ENCODE measurements at places on chromosomes 5 and 9.

GRCh38 chr5:103472830-103473229 lies 89.8 kb downstream of the NUDT12 start:
- DNase-seq, result no peak

DNA sequence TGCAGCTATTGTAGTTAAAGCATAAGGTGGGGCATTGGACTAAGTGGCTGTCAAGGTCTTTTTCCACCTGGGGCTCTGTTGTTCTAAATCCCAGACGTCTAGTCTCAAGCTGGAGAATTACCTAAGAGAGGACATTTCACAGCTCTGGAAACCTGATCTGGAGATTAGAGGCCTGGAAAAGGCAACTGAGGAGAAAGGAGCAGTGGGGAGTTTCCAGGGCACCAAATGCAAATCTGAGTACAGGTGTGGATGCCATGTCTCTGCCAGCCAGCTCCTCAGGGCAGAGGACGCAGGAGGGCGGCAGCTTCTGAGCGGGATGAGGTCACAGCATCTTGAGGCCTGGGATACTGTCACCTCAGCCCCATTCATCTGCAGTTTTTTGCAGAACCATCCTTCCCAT lies 65.2 kb downstream of the PPARGC1B start:
- DNase-seq, result no peak

DNA sequence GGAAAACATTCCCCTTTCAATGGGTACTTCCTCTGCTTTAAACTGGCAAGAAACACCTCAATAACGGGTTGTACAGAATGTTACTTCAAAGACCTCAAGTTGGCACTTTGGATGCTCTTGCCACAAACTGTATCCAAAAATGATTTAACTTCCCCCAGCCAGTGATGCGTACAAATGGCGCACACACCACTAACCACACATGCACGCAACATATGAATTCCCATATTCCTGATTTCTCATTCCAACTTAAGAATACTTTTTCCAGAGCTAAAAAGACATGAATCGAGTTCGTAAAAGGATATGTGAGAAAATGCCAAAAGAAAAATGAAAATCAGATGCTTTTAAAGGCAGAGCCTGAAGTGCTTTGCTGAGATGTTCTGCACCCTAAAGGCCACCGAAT lies 388.0 kb upstream of the PIK3R1 start:
- DNase-seq, result no peak

- DNase-seq, result no peak
These were observed 13.4 kb upstream of the ZDHHC21 start for GRCh38 chr9:14706530-14707140.

GRCh38 chr5:71732011-71732410 lies 12.9 kb downstream of the CARTPT start:
- DNase-seq, result no peak

GRCh38 chr5:9861666-9862256 lies 231.6 kb upstream of the TAS2R1 start:
- no peak for DNase-seq

DNA sequence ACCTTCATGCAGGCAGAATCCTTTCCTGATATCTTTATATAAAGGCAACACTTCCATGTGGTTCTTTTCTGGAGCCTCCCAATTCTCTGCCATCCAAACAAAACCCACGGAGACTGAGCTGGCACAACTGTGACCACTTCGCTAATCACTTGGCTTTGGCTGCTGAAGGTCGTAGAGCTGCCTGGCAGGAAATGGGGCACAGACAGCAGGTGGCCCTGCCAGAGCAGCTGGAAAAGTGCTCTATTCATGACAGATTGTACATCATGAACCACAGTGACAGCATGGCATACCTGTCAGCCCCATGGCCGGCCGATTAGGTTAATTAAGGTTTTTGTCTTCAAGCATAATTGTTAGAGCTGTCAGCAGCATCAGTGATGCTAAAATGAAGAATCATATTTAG lies 141.9 kb upstream of the ANKRD55 start:
- no peak for DNase-seq

- DNase-seq, result no peak
These were observed 64.4 kb downstream of the C9orf85 start for GRCh38 chr9:71975833-71976232.

DNA sequence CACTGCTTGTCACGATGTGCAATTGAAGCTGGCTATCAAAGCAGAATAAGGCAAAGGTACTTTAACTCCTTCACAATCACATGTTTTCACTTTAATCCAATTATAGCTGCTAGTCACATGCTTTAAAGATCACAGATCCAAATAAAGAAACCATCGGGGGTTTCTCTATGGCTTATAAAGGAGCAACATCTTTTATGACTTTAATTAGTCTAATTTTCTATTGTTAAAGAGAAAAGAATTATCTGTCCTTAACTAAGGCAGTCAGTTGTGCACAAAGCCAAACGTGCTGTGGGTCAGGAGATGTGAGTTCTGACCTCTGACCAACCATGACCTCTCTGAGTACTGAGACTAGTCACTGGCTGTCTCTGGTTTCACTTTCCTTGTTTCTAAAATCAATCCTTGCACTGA lies 561.1 kb downstream of the RAB3C start:
- no peak for DNase-seq

DNA sequence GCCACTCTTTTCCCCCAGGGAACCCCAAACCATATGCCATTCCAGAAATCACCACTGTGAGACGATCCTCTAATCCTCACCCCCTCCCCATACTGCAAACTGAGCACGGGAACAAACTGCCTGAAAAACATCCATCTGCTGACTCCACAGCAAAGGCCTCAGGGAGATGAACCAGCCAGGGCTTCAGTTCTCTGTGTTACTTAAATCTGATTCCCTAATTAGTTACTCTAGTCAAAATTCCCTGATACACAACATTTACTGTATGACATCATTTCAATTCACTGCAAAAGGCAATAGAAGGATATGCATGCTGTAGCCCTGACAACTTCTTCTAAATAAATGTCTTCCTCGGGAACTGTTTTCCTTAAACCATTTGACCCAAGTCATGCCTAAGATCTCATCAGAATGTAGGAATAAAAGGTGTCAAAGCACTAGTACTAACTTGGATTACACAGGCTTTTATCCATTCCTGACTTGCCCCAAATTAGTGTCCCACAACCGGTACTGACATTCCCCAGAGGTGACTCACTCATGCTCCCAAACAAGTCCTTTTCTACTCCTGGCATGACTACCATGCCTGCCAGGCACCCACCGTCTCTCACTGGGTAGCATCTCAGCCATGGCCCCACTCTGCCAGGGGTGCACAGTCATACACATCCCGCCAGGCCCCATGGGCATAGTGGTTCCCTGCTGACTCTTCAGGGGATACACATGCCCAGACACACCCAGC lies 35.0 kb downstream of the MTX3 start:
- DNase-seq, result peak; percentile 41

DNA sequence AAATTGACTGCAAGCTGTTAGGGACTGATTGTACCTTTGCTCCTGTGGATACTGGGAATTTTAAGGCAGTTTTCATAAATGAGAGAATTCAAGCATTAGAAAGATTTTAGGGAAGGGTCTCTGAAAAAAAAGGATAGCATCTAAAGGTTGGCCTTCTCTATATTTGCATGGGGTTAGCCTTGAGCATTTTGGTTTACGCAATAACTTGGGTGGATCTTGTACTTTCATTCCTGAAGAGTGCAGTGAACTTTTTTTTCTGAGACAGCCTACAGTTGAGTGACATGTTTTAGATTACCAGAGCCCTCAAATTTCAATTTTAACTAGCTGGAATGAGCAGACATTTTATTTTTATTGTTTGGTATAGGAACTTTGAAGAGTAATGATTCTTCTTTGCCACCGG lies 91.6 kb upstream of the NR3C1 start:
- DNase-seq, result no peak

DNA sequence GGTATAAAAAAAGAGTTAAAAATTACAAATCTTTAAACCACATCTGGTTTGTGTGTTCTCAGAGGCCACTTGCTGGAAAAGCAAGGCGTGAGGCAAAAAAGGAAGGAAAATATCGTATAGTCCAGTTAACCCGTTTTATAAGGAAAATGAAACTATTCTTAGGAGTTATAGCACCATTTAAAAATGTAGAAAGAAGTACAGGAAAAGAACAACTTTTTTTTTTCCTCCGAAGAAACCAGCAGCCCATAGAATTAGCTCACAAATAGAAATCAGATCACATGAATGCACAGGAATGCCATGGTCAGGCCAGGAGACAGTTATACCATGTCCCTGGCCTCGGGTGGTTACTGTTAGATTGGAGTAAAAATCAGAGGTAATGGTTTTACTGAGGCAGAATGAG lies 241.6 kb downstream of the FBXL7 start:
- DNase-seq, result no peak

- DNase-seq, result no peak
These were observed 21.4 kb downstream of the CMBL start for GRCh38 chr5:10286162-10286861.

DNA sequence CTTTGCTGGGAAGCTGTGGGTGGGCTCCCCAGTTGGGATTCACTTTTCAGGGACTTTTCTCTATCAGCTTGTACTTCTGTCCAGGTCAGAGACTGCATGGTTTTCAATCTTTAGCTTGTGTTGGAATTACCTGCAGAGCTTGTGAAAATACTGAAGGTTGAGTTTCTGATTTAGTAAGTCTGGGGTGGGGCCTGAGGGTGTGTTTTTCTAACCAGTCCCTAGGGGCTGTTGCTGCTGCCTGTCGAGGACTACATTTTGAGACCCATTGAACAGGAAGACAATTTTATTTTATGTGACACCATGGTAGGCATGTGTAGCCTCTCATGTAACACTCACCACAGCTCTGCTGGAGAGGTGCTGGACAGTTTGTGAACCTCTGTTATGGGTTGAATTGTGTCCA lies 14.7 kb upstream of the MLANA start:
- no peak for DNase-seq

GRCh38 chr9:136584934-136585333 lies 39.1 kb upstream of the NOTCH1 start:
- peak; percentile 43 for DNase-seq

DNA sequence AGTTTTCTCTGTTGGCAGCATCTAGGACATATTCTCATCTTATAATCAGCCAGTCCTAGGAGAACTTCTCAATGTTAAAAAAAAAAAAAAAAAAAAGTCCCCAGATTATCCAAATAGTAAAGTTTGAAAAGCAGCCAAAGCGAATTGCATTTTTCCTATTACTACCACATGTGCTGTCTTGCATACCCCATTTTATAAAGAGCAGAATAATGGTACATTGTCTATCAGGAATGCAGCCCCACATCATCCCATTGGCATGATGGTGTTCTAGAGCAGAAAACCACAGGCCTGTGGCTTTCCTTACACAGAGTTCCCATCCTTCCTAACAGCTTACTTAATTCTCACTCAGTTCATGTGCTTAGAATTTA lies 381.6 kb downstream of the TMEM38B start:
- DNase-seq, result no peak

DNA sequence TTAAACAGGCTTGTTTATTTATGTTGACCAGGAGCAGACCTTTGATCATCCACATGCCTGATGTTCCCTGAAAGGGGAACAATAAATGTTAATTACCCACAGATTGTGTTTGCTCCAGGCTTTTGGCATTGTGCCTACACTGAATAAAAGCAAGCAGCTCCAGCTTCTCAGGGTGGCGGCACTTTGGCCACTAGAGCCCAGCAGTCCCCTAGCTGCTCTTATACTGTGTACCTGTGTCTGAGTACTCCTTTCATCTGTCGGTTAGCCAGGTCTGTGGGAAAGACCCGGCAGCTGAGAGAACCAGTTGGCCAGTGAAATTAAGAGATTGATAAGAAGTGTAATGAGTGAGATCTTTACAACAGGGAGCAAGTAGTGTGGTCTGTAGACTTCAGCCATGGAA lies 254.8 kb upstream of the FTMT start:
- no peak for DNase-seq

DNA sequence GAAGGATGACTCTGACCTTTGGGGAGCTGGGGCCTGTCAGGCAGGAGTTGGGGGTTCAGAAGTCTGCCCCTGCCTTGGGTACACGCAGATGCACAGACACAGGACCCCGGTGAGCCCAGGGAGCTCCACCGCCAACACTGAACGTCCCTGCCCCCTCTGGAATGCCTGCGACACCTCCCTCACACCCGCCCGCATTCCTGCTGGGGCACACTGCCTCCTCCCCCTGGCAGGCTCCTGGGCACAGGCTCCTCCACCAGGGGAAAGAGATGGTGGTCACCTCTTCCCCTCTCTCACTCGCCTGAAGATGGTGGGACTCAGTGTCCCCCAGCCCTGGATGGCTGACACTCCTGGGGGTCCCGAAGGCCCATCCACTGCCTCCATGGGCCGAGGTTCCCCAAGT lies 12.0 kb downstream of the CRB2 start:
- no peak for DNase-seq

DNA sequence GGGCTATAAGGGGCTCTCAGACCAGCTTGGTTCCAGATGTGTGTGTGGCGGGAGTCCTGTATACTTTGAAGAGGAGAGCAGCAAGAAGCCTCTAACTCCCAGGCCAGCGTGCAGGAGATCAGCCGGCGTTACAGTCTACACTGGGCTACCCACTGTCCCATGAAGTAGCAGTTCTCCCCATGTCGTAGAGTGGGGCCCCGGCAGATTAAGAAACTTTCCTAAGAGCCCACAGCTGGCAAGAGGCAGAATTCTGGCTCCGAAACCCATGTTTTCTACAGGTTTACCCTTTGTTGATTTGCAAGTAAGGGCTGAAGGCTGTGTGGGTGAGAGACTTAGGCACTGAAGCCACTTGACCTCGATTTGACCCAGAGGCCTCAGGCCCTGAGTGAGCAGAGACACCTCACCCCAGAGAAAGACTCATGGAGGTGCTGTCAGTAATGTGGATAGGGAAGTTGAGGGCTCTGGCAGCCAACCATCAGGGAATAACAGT lies 881 bp upstream of the B4GALT1 start:
- no peak for DNase-seq

GRCh38 chr9:125241863-125242739 lies 958 bp upstream of the HSPA5 start:
- peak; percentile 21 for DNase-seq

- no peak for DNase-seq
These were observed 232.3 kb upstream of the IRX2 start for GRCh38 chr5:2983583-2984300.

DNA sequence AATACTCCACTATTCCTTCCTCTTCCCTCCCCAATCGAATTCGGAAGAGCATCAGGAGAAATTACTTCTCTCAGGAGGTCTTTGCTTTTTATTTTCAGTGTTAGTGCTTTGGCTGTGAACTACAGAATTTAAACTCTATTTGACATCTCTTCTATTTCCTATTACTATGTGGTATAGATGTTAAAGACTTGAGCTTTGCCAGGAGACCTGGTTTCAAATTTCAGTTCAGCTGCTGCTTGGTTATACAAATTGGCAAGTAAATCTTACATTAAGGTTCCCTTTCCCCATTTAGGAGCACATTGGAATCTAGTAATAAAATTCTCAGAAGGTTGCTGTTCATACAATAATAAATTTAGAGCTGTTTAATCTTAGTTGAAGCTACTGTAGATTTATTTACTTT lies 13.1 kb downstream of the UHRF2 start:
- DNase-seq, result no peak
